ENCODE measurements at places on chromosomes 5 and 9.

DNA sequence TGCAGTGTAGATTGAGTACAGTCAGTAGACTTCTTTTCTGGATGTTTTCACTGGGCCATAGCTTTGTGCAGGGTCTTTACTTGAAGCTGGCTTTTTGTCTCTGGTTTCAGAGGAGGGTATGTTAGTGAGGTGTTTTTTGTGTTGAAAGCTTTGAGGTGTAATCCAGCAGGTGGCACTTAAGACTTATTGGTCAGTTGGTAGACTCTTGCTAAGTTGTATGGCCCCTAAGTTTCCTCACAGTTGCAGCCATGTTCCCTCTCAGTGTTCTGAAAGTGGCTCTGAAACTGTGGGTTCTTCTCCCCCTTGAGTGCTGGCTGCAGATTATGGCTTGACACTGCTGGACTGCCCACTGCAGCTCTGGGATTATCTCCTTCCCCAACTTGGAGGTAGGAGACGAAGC, 55.7 kb upstream of the SLC44A1 start:
- DNase-seq, result no peak

- DNase-seq, result no peak
Measured at GRCh38 chr9:113562653-113563381, 99.3 kb downstream of the RGS3 start.

- no peak for DNase-seq
Measured at GRCh38 chr9:32413424-32413823, 29.0 kb downstream of the ACO1 start.

- no peak for DNase-seq
Measured at GRCh38 chr5:111453295-111453694, 59.0 kb downstream of the STARD4 start.

DNA sequence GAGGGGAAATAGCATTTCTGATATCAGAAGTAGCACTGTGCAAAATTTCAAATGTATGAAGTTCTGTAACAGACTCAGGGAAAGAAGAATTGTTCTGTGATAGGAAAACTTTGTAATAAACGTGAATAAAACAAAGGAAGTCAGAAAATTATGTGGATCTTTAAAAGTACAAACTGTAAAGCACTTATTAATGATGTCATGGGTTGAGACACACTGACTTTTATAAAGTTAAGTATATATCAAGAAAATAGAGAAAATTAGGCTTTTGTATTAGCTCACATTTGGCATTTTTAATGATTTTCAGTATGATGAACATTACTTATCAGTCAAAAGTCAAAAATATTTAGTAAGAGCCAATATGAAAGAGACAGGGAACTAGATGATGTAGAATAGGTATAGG, 1081.7 kb upstream of the EDIL3 start:
- no peak for DNase-seq

Data from RPMI8226 (cell line).